ENCODE measurements at places on chromosomes 5 and 9.

GRCh38 chr5:58983526-58984452, 400.9 kb downstream of the RAB3C start:
- no peak for DNase-seq

- DNase-seq, result no peak
Measured at GRCh38 chr5:91283899-91284298, 99.2 kb downstream of the ARRDC3 start.

GRCh38 chr5:35203403-35203802, 26.9 kb downstream of the PRLR start:
- no peak for DNase-seq

DNA sequence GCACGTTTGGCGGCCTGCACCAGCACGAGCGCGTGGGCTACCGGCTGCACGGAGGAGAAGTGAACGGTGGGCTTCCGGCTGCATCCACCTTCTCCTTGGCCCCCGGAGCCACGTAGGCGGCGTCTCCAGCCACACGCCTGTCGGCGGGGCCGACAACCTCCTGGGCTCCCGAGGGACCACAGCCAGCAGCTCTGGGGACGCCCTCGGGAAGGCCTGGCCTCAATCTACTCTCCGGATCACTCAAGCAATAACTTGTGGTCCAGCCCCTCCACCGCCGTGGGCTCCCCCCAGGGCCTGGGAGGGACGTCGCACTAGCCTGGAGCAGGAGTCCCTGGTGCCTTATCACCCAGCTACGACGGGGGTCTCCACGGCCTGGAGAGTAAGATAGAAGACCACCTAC, 73.7 kb downstream of the INSL6 start:
- no peak for DNase-seq

DNA sequence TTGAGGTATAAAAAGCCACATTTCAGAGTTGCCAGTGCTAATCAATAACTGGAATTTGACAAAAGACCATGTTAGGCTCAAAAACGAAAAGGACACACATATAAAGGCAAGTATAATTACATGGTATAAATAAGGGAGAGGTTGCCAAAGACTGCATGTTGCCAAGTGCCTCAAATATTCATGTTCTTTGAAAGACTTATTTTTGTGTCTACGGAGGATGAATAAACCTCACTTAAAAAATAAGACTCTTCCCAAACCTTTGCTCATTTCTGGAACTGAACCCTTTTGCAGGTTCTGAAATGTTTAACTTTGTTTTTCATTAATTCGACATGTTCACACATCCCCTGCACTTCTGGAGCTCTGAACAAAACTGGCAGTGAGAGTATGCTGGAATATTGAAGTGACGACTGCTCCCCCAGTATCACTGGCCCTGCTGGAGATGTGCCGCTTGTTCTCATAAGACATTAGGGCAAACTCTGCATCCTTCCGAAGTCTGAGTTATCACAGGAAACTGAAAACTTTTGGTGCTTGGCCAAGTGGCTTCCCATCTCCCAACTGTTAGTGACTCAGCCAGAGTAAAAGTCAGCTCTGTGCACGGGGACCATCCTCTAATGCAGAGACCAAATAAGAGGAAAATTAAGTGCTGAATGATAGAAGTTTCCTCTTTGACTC, 336.8 kb downstream of the GLIS3 start:
- no peak for DNase-seq

DNA sequence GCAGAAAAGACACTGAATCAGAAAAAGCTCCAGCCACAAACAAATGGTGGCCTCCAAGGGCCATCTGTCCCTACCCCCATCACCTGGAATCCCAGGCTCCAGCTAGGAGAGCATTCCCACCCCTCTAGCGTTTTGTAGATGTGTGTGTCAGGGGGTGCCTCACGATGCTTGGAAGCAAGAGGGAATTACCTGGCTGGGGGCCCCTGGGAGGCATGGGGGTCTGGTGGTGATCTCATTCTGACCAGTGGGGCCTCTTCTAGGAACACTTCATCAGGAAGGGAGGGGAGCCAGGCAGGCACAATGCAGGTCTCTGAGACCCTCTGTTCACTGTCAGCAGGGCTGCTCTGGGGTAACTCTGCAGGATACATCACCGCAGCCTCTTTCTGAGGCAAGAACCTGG, 6.0 kb downstream of the SHROOM1 start:
- no peak for DNase-seq

GRCh38 chr9:114317665-114318357, 5.1 kb upstream of the ORM1 start:
- DNase-seq, result no peak

DNA sequence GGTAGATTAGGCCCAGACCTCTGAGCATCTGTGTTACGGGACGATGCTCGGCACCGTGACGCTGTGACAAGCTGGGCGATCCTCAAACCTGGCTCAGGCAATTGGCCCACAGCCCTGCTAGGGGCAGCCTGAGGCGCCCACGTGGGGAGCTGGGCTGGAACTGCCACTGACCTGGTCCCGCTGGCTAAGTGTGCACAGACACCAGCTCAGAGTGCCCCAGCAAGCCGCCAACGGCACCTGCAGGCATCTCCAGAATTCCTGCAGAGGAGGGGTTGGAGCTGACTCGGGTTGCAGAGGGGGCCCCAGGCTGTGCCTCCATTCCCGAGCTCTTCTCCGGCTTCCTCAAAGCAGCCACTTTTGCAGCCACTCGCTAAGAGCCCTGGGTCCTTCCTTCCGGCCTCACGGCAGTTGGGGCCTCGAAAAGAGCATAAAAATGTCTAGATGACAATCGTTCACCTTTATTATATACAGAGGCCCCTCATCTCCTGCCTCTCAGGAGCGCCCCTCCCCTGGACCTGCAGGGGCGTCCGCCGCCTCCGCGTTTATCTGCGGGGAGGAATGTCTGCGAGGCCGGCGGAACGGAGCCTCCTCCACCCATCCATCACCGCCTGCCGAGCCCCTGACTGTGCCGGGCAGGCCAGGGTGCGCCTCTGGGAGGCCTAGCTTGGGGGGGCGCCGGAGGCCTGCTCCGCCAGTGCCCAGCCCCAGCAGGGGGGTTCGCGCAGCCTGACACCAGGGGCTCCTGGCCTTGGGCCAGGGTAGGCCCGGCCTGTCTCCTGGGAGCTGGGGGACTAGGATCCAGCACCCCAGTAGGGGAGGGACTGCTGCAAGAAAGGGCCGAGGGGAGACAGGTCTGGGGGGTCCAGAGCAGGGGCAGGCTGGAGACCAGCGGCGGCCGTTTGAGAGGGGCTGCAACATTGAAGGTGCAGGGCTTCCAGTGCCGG, 144.9 kb downstream of the BARX1 start:
- DNase-seq, result no peak

DNA sequence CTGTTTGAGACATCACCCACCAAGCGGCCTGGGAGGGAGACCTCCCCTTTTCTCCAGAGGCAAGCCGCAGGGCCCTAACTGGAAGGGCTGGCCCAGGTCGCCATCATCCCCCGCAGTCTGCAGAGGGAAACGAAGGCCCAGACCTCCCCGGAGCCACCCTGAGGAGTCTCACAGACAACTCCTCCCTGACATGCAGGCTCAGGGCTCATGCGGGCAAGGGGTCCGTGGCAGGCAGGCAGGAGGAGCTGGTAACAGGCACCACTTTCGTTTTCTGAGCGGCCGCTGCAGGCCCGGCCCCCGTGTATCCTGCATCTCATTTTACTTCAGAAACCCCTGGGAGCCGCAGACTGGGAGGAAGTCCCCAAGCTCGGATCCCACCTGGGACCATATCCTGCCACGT, 192.0 kb upstream of the PPP1R26 start:
- DNase-seq, result no peak

GRCh38 chr5:86360801-86361200, 256.9 kb upstream of the COX7C start:
- no peak for DNase-seq

- no peak for DNase-seq
Measured at GRCh38 chr5:181039931-181040630, at the start of gene BTNL9. Gene BTNL9 (plus strand): TSS chr5:181040266. CDS start chr5:181045490, 5,224 bp downstream.

DNA sequence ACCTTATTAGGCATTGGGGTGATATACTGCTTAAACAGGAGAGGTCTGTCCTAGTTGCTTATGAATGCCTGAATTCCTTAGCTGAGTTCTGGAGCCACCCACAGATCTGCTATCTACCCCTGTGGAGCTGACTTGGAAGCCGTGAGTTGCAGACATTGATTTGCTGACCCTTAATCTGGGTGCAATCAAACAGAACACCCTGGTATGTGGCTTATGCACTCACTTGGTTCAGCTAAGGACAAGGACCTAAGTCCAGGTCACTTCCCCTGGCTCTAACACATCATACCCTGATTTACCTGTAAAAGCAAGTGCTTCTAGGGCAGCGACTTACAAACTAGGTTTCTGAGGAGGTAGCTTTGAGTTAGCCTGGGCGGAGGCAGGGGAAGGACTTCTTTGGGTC, 41.6 kb upstream of the TLR4 start:
- no peak for DNase-seq

DNA sequence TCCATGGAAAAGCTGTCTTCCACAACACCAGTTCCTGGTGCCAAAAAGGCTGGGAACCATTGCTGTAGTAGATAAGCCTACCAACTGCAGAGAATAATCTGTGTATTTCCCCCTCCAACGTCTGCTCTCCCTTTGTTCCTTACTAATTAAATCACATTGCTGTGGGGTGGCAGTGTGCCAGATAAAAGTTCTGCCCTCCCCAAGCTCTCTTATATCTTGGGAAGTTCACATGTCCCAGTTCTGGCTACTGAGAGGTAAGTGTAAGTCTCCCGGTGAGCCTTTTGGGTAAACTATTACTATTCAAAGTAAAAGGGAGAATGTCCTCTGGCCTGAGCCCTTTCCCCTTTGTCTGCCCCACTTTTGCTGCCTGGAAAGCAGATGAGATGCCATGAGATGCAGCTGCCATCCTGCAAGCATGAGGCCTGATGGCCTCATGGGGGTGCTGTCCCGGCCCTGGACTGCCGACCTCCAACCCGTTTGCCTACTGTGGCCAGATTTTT, 14.7 kb downstream of the ENC1 start:
- DNase-seq, result no peak

DNA sequence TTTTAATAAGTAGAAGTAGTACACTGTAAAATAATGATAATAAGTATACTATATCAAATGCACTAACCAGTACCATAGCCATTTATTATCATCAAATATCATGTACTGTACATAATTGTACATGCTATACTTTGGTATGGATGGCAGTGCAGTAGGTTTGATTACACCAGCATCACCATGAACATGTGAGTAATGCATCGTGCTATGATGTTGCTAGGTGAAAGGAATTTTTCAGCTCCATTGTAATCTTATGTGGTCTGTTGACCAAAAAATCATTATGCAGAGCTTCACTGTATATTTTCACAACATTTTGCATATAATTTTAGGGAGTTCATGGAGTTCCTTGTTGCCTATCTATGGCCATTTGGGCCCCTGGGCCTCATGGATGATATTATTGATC, 72.2 kb upstream of the HMHB1 start:
- DNase-seq, result no peak

DNA sequence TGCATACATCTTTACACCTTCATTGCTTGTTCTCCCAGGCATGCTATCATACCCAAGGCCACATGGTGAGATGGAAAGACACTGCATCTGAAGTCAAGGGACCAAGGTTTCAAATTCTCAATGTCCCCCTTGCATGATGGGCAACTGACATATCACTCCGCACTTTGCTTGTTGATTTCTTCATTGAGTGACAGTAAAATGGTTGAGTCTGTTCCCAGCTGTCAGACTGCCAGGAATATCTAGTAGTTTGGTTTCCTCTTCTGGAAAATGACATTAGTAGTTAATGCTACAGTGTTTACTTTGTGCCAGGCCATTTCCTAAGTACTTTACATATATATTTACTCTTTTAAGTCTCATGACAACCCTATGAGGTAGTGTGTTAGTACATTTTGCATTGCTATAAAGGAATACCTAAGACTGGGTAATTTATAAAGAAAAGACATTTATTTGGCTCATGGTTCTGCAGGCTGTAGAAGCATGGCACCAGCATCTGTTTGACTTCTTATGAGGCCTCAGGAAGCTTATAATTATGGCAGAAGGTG, 114.4 kb downstream of the PCSK1 start:
- DNase-seq, result no peak

GRCh38 chr9:12862611-12863410, 88.0 kb downstream of the LURAP1L start:
- no peak for DNase-seq

All from activated CD4-positive, alpha-beta T cell treated with anti-CD3 and anti-CD28 coated beads, Interleukin-2, amount 50 U/mL, for 24 hours (primary cell).